Activated naive CD4-positive, alpha-beta T cell treated with Interleukin-2 at 50 U/mL for 16 hours (primary cell): ENCODE measurements at places on chromosomes 1 and 21.
A peak's percentile ranks its signal among the peaks of the same experiment; 100 is the strongest.

DNA sequence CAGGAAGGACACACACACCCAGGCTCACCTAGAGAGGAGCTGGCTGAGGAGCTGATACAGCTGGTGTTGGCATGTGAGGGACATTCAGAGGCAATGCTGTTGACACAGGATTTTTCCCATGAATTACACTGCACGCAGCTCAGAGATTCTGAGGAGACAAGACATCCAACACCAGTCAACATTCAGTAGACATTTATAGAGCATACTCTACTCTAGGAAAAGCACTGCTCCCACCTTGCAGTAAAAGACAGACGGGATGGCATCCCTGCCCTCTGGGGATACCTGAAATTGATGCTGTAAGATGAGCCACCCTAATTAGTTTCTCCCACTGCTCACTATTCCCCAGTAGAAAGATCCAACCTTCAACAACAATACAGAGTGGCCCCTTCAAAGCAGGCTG, 5.1 kb downstream of the LYPD8 start:
- DNase-seq: no peak

GRCh38 chr21:43362321-43362791, 64.6 kb downstream of the SIK1 start:
- DNase-seq: peak; percentile 72

- DNase-seq: no peak
Measured at GRCh38 chr1:54606096-54606989, 17.0 kb downstream of the FAM151A start.

DNA sequence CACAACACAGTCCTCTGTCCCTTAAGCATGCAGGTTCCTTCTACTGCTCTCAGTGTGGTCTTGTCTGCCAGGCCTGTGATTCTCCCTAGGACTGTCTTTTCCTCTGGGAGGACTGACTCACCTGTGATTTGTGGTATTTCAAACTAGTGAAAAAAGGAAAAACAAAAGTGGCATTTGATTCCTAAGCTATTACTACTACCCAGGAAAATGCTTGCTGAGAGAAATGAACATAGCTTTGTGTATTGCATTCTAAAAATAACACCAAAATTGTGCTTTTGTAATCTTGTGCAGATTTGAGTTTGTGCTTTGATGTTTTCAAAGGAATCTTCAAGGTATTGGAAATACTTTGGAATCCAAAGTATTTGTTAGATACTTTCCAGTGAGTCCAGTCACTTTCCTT, 57.0 kb downstream of the GPR161 start:
- no peak for DNase-seq

GRCh38 chr1:53176452-53177208, 20.0 kb upstream of the CPT2 start:
- DNase-seq: no peak

- no peak for DNase-seq
Measured at GRCh38 chr1:170215072-170215885, 69.5 kb downstream of the NTMT2 start.

DNA sequence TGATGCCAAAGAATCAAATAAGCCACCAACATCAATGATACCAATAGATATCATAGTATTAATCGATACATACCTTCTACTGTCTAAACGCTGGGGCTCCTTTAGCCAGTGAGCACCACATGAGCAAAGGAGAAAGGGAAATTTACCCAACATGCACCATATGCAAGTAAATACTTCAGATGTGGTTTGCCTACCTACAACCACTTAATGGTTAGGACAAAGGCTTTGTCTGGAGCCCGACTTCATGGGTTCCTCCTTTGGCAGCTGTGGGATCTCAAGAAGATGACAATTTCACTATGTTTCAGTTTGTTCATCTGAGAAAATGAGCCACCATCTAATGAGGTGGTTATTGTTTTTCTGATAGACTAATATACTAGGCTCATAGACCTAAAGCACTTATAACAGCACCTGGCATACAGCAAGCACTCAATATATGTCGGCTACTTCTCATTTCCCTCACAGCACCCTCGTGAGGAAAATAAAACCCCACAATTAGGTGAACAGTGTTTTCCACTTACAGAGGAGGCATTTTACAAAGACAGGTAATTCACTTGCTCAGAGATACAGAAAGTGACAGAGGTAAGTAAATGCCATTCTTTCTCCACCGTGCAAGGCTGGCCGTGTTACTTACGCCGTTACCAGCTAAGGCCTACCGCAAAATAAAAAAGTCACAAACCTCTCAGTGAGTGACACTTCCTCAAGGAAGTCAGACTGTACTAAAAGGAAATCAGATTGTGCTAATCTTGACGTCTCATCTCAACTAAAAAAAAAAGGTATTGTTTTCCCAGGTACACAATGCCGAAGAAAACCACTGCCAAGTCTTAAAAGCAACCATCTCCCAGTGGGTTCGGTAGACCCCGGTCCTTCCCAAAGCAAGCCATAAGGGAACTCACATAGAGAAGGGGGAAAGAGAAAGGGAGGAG, 1.6 kb downstream of the TTC13 start:
- DNase-seq: peak; percentile 22

DNA sequence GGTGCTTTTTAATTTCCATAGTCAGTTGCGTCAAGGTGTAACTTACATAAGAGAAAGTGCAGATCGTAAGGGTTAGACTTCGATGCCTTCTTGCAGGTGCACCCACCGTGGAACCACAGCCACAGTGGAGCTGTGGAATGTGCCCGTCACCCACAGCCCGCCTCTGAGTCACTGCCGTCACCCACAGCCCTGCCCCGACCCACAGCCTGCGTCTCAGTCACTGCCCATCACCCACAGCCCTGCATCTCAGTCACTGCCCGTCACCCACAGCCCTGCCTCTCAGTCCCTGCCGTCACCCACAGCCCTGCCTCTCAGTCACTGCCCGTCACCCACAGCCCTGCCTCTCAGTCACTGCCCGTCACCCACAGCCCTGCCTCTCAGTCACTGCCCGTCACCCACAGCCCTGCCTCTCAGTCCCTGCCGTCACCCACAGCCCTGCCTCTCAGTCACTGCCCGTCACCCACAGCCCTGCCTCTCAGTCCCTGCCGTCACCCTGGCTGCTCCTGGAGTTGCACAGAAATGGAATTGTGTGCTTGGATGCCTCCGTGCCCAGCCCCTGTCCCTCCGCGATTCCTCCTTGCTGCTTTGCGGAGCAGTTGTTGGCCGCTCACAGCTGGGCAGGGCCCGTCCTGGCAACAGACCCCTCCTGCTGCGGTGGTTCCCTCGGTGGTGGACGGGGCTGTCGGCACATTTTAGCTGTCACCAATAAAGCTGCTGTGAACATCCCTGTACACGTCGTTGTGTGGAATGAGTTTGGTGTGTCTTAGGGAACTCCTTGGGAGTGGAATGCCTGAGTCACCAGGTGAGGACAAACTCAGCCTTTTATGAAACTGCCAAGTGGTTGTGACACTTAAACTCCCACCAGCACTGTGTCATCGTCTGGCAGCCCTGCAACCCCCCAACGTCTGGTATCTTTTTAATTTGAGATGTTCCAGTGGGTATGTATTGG, 44.9 kb upstream of the COL6A2 start:
- peak; percentile 49 for DNase-seq

DNA sequence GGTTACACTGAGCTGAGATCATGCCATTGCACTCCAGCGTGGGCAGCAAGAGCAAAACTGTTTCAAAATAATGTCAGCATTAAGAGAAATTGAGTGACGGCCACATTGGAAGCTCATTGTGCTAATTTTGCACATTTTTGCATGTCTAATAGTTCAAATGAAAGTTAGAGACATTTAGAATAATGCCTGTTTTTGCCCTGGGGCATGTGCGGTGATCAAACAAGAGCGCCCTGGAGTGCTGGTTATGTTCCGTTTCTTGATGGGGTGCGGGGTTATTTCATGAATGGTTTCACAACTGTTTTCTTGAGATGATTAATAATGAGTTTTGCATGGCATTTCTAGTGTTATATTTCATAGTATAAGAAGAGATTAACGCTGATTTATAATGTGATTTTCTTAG, 13.1 kb downstream of the OR2T11 start:
- DNase-seq: no peak

GRCh38 chr1:17098446-17099317, 20.6 kb downstream of the PADI2 start:
- no peak for DNase-seq

- DNase-seq: no peak
Measured at GRCh38 chr21:18467715-18468114, 64.1 kb upstream of the TMPRSS15 start.

DNA sequence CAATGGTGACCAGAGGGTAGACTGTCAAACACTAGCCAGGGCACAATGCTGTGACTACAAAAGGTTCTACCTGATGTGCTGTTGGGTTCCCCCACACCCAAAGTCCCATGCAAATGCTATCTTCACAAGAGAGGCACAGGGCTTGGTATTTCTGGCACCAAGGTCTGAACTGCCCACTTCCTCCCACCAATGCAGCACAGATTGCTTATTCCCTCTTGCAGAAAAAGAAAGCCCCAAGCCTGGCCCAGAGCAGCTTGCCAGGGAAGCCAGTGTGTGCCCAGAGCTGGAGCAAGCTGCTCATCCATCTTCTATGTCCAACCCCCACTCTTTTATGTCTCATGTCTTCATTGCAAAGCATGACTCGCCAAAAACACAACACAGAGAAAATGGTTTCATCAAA, 149.4 kb upstream of the CAMK1G start:
- no peak for DNase-seq

GRCh38 chr1:59282951-59283350, 13.9 kb upstream of the FGGY start:
- no peak for DNase-seq
